ENCODE measurements at places on chromosomes 3 and 15.

DNA sequence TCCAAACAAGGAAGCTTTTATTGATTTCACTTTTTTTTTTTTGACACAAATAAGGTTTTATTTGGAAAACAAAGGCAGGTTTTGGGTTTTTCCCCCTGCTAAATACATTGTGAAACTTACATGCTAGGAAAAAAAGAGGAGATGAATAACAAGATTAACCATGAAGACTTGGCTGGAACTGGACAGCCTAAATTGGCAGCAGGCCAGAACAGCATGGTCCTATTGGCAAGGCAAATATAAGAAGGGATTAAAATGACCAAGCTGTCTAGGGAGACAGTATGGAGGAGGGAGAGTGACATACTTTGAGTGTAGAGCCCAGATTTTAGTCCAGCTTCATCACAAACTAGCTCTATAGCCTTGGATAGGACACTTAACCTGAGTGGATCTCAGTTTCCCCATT is 63.9 kb upstream of the BBX start:
- no peak for DNase-seq

DNA sequence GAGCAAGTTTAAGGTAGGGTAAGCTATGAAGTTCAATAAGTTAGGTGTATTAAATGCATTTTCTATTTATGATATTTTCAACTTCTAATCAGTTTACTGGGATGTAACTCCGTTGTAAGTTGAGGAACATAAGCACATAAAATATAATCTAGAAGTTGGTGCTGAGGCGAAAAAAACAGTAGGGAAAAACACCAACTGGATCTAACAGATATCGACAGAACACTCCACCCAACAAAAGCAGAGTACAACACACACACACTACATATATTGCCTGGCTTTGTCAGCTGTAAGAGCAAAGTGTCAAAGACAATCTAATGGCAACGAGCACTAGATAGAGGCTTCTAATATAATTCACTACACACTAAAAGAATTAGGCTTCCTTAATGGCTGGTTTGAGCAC is 8.4 kb downstream of the PIK3R4 start:
- DNase-seq, result no peak

DNA sequence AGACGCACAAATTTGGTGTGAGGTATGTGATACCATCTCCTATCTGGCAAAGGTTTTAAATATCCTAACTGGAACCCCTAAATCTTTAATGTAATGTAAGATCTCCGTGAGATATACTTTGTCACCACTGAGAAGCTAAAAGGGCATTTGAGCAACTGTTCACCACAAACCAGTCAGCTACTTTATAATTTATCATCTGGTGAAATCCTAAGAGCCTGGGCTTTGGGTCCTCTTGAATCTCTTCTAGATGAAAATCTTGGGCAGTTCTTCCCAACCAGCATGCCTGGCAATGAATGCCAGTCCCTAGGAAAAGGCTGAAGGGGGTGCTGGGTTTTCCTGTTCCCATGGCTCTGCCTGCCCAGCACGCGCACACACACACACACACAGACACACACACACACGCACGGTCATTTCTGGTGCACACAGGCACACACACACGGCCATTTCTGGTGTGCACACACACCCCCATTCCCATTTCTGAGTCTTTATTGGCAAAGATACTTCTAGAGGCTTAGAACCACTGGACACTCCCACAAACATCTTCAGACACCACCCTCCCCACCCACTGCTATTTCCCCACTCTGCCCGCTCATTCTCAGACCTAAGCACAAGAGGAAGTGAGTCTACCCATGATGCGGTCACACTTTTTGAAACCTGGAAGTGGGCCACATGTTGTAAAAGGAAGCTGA is 72.6 kb downstream of the MYO1E start:
- DNase-seq, result peak; percentile 81

DNA sequence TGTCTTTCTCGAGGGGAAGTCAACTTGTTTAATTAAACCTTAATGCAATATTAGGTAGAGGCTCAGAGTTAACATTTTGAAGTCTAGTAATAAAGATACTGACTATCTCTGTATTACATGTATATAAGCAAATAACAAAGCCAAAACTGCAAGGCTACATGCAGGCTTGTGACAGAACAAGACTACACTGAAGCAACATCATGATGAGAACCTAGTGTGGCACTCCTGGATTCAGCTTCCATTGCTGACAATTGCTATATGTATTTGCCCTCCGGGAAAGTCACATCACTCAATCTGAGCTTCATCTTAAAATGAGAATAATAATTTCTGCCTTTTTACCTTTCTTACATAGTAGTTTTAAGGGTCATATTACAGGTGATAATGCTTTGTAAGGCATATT is 15.6 kb upstream of the IL1RAP start:
- DNase-seq, result no peak

GRCh38 chr15:33150971-33151370 is 43.5 kb downstream of the FMN1 start:
- peak; percentile 43 for DNase-seq

All from Ammon's horn (tissue), 1 donor.